ENCODE measurements at places on chromosomes 1 and 21.
A peak's percentile ranks its signal among the peaks of the same experiment; 100 is the strongest.

- no peak for DNase-seq
These were observed 29.9 kb upstream of the CTBS start for GRCh38 chr1:84603941-84604830.

DNA sequence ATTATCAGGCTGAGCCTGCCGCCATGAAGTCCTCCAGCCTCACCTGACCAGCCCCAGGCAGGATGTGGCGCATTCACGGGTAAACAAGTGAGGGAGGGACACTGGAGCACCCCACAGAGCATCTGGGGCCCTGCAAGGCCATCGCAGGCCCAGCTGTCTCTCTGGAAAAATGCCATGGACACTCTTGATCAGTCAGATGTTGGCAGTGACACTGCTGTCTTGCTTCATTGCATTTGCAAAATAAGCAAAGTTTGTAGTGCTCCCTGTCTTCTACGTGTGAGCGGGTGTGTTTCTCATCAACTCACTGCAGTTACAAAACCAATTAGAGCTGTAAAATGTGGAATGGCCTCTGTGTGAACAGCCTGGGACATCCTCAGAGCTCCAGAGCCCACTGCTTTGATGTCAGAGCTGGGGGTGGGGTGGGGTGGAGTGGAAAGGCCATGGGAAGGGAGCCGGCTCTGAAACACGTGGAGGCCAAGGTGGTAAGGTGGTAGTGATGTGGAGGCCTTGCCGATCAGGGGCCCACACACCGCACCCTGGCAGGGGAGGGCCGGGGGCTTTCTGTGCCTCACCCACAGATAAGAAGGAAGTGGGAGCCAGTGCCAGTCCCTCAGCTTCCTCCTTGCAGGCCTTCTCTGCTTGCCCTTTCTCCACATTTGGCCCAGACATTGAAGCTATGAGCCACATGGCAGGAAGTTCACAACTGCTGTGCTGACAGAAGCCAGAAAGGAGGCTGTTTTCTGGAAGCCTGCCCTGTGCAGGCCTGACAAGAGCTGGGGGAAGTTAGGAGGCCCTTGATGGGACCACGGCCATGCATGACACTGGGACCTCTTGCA is 254.9 kb downstream of the RHOU start:
- peak; percentile 91 for DNase-seq

- no peak for DNase-seq
These were observed 337.5 kb downstream of the LRRIQ3 start for GRCh38 chr1:73860421-73860950.

DNA sequence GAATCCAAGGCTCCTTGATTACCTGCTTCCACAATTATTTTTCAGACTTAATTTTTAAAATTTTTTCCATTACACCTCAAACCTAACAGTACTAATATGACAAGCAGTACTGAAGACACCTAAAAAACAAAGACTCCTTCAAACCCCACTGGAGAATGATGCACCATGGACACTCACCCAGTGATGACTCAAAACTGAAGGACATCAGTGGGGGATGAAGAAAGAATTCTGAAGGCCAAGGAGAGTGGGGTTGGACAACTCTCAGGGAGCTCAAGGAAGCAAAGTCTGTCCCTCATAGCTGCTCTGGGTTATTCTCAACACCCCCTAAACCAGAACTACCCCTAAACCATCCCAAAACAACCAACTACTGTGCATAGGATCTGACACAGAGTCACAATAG is 2.4 kb upstream of the ARHGAP29 start:
- DNase-seq, result no peak

- no peak for DNase-seq
These were observed 130.3 kb downstream of the TIAM1 start for GRCh38 chr21:31213787-31214186.

- DNase-seq, result no peak
These were observed 150.6 kb downstream of the MRPL39 start for GRCh38 chr21:25456672-25457071.

- DNase-seq, result no peak
These were observed 20.2 kb downstream of the RCAN1 start for GRCh38 chr21:34594566-34595234.

- DNase-seq, result no peak
These were observed 112.5 kb downstream of the PBX1 start for GRCh38 chr1:164671323-164671965.

Data from suppressor macrophage (primary cell).